ENCODE measurements at places on chromosomes 5 and 9.

- DNase-seq = no peak
Observed at GRCh38 chr9:111516061-111516465, 8.9 kb upstream of the ZNF483 start.

- no peak for DNase-seq
Observed at GRCh38 chr5:60207040-60207439, 313.5 kb upstream of the PDE4D start.

GRCh38 chr9:76218117-76218885 lies 175.9 kb downstream of the RFK start:
- no peak for DNase-seq

GRCh38 chr5:74424162-74424868 lies 216.2 kb downstream of the ENC1 start:
- DNase-seq = no peak

GRCh38 chr9:131999692-132000551 lies 79.7 kb downstream of the MED27 start:
- no peak for DNase-seq

- no peak for DNase-seq
Observed at GRCh38 chr9:82449986-82450385, 461.4 kb downstream of the SPATA31D1 start.

DNA sequence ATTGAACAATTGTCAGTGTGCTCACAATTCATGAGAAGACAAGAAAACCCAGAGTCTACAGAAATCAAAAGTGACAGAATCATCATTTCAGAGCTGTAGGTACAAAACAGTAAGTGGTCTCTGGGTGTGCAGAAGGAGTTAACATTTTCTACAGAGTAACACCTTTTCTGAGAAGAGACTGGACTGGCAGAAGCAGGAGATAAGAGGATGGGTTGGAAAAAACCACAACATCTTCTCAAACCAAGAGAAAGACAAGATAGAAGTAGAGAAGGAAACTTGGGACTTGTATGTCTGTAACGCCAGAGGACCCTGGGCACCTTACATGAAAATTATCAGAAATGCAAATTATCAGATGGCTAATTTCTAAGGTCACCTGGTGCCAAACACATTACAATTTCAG lies 82.6 kb downstream of the ARL15 start:
- DNase-seq = no peak

- DNase-seq = no peak
Observed at GRCh38 chr5:37619353-37619752, 220.5 kb downstream of the GDNF start.

GRCh38 chr9:90612957-90613356 lies 29.7 kb downstream of the DIRAS2 start:
- no peak for DNase-seq

DNA sequence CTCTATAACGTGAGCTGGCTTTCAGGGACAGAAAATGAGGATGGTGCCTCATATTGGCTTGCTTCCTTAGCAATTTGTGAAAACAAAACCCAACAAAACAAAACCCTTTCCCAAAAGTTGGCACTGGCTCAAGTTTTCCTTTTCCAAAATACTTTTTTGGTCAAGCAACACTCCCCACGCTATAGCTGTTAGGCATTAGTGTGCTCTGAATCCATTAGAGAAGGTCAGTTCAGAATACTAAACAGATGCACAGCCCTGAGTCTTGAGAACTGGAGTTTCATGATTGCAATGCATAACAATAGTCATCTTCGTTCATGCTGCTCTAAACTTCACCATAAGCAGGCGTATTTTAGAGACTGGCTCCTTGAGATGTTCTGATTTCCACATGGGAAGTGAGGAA lies 172.0 kb upstream of the KLF9 start:
- DNase-seq = no peak

- no peak for DNase-seq
Observed at GRCh38 chr5:80931411-80931810, 28.8 kb upstream of the RASGRF2 start.

DNA sequence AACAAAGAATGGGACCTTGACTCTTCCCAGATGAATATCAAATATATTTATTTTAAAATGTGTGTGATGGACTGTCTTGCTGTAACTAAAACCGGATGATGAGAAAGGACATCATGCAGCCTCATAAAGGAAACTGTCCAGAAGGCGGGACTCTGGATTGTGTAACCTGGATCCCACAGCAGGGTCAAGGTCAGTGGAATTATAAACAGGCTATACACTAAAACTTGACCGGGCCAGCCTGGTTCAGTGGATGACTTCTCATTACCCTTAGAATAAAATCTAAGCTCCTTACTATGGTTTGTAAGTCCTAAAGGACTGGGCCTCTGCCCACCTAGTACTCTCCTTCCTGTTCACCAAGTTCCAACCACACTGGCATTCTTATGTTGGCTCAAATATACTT lies 280.3 kb downstream of the ELAVL2 start:
- no peak for DNase-seq

DNA sequence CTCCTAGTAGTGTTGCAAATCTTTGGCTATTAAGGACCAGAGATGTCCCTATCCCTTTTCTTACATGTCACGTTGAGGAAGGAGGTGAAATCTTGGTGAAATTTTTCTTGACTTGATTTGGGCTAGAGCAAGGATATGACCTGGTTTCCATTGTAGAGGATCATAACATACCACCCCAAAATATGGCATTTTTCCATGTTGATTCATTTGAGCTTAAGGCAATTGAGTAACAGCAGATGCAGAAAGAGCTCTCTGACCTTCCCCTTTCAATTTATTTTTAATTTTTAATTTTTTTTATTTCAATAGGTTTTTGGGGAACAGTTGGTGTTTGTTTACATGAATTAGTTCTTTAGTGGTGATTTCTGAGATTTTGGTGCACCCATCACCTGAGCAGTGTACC lies 61.2 kb upstream of the MAP1B start:
- no peak for DNase-seq

- no peak for DNase-seq
Observed at GRCh38 chr9:78032730-78033457, 1.3 kb upstream of the GNAQ start.

DNA sequence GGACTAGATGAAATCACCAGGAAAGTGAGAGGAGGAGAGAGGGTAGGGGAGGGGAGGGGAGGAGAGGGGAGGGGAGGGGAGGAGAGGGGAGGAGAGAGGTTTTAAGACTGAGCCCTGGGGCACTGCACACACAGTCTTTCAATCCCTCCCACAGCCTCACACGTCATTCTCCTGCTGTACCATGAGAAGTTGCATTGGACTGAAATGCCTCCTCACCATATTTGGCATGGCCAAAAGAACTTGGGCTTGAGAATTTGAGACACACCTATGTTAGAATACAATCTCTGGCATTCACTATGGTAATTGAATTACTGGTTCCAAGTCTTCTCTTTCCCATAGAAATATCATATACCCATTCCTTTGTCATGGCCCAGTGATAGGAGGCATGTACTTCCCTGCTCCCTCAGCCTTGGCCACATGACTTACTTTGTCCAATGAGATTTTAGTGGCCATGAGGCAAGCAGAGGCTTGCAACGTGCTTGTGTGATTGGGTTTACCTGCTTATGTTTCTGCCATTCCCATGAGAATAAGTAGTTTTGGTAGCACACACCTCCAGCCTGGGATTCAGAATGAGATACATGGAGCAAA lies 133.3 kb upstream of the SMARCA2 start:
- no peak for DNase-seq

GRCh38 chr9:19385786-19386501 lies 5.9 kb upstream of the RPS6 start:
- DNase-seq = no peak

- DNase-seq = no peak
Observed at GRCh38 chr5:16733331-16734006, 116.7 kb upstream of the RETREG1 start.

GRCh38 chr9:37034305-37034937 lies 353 bp upstream of the PAX5 start:
- no peak for DNase-seq

- DNase-seq = no peak
Observed at GRCh38 chr5:144028058-144028457, 142.4 kb downstream of the YIPF5 start.

- no peak for DNase-seq
Observed at GRCh38 chr5:58317009-58317408, 142.9 kb downstream of the PLK2 start.

GRCh38 chr5:81418606-81419005 lies 24.7 kb upstream of the ACOT12 start:
- DNase-seq = no peak

DNA sequence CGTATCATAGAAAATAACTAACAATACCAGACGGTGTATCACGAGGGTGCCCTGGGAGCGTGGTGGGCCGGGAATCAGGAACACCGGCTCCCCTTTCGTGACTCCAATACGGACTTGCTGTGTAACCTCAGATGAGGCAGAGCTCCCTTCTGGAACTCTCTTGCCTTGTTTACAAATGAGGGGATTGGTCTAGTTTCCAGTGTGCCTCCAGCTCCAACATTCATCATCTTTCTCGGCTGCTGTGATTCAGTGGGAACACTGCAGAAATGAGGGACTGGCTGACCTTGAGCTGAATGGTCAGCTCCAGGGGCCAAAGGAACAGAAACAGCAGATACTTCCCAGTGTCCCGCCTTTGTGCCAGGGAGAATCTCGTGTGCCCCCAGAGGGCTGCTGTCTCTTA lies 22.6 kb upstream of the TGFBI start:
- no peak for DNase-seq

DNA sequence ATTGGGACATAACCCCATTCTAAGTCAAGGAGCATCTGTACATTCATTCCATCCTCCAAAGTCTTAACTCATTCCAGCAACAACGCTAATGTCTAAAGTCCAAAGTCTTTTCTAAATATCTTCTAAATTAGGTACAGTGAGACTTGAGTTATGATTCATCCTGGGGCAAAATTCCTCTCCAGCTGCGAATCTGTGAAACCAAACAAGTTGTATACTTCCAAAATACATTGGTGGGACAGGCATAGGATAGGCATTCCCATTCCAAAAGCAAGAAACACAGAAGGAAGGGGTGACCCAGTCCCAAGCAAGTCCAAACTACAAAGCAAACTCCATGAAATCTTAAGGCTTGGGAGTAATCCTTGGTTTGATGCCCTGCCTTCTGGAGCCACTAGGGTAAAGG lies 97.6 kb upstream of the FANCC start:
- no peak for DNase-seq

GRCh38 chr9:97990259-97990658 lies 7.1 kb downstream of the ANP32B start:
- no peak for DNase-seq

DNA sequence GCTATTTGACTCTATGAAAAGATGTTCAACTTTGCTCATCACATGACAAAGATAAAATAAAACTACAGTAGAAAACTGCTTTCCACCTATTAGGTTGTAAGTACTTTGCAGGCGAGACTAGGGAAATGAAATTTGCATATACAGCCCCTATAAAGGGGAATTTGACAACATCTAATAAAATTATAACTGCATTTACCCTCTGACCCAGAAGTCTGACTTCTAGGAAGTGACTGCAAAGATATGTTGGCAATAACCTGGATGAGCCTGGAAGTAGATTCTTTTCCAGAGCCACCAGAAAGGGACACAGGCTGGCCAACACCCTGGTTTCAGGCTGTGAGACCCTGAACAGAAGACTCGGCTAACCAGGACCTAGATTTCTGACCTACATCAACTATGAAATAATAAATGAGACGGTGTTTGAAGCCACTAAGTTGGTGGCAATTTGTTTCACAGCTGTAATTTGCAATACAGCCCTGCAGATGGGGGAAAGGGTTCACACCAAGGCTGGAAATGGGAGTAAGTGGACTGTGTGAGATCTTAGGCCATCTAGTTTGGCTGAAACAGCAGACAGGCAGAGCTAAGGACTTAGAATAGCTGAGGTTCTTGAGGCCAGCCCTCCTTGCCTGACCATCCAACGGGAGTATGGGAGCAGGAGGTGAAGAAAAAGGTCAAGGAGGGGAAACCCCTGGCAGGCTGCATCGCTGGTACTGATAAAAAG lies 106.6 kb downstream of the SIL1 start:
- DNase-seq = no peak

DNA sequence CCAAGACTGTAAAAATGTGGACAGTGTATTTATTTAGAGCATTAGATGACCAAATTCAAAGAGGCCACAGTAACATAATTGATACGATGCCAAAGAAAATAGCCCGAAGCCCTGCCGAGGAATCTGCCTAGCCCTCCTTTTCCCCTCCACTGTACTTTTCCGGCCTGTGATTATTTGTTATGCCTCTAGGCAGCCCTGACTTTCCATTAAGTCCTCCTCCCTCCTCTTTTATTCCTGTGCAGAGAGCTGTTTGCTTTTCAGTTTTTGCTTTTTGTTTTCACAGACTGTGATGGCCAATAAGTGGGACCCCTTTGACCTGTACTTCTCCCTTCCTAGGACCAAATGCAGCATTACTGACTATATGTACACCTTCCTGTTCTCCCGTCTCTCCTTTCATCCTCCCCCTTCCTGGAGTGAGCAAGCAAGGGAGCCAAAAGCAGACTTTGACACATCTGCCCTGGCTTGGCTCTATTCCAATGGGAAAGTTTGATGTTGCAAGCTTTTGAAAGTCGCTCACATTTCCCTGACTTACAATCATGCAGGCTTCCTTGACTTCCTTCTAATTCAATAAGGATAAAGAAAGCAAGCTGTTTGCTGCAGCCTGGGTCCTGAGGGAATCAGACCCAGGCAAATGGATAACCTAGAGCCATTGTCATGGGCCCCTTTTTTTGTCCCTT lies 76.1 kb downstream of the NREP start:
- DNase-seq = no peak

- DNase-seq = no peak
Observed at GRCh38 chr5:77851176-77852067, 75.3 kb upstream of the TBCA start.

- DNase-seq = no peak
Observed at GRCh38 chr9:36922548-36922947, 111.5 kb downstream of the PAX5 start.

- no peak for DNase-seq
Observed at GRCh38 chr9:115520646-115521045, 402.7 kb upstream of the TNC start.

DNA sequence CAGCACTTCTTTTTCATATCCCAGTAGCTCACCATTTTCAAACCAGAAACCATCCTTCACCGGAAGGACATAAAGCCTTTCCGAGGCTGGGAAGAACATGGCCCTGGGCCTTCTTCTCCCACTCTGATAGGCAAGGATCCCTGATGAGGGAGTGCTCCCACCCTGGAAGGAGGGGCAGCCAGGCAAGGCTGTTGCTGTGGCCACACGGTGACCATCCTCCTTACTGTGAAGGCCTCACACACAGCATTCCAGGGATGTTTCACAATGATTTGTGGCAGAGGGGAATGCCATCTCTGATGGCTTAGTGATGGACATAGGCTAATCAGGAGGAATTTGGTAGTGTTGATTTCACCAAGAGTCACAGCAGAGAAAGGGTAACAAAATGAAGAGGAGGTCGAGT lies 130.7 kb downstream of the ADAMTS12 start:
- no peak for DNase-seq

DNA sequence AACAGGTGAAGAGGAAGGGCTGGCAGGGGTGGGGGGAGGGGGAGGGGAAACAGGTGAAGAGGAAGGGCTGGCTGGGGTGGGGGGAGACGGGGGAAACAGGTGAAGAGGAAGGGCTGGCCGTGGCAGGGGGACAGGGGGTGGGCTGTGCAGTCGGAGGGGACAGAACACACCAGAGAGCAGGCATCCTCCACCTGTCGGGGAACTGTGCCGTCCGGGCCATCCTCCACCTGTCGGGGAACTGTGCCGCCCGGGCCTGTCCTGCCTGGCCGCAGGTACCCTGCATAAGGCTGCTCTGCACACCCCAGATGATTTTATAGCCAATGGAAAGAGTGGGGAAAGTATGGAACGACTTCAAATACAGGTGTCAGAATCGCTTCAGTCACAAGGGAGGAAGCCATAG lies 32.5 kb upstream of the PPP1R26 start:
- DNase-seq = no peak

GRCh38 chr9:113997610-113998009 lies 80.5 kb downstream of the AMBP start:
- no peak for DNase-seq

Data from activated CD4-positive, alpha-beta T cell treated with anti-CD3 and anti-CD28 coated beads, Interleukin-2, amount 50 U/mL, for 24 hours (primary cell).